Activated T-helper 2 cell treated with anti-CD3 and anti-CD28 coated beads, Interferon-gamma antibody, Interleukin-2, Interleukin-4, amounts not matched to agents 10 μg/mL and 5 μg/mL and 100 μg/mL, durations not matched to agents 14 hours and 24 hours and 36 hours (primary cell): ENCODE measurements at places on chromosomes 1 and 21. TPM values are rescaled to one million over a fixed set of nuclear protein-coding genes. Genes with fewer than 3 reads are reported as not detected.

The PCBP3 gene
- total RNA-seq, result 6.9 and 8.2 TPM in 2 replicates

DNA sequence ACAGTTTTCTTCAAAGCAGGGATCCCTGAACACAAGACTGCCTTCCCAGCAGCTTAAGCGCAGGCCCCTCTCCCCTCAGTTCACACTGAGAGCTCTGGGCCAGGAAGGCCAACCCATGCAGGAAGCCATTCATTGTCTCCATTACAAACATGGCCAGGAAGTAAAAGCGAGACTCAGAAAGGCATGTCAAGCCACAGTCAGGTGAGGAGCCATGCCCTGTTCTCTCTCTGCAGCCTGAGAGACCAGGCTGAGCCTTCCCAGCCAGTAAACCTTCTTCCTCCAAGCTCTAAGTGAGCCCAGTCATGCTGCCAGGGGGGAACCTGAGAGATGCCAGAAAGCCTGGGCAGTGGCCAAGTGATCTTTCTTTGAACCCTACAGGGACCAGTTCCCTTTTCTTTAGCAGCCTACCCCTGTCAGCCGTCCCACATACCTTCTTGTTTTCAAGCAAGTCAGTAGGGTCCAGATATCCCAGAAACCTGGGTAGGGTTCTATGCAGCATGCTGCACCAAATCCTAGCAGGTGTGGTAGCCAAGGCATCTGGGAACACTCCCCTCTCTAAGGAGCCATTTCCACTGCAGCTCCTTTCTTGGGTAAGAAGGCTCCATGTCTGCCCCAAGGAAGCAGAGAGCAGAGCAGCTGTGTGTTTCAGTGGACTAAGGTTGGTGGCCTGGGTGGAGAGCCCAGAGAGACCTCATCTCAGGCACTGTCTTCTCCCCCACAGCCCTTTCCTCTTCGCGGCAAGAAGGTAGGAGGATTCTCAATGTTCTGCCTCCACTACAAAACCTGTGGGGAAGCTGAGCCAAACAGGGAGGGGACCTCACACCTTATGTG is 977 bp downstream of the TRAF3IP3 start:
- peak; percentile 32 for DNase-seq
- H3K36me3 ChIP-seq, result peaks cover 64% of the 10 kb centered on the region
- H3K4me1 ChIP-seq, result peaks cover 64% of the 10 kb centered on the region
- H3K27me3 ChIP-seq, result no peaks in the 10 kb centered on the region

- no peak for DNase-seq
- peak overlapping the region; percentile 77 for H3K27ac ChIP-seq
- H3K4me3 ChIP-seq, result no peak overlapping the region
These were observed 38.2 kb downstream of the ZBTB17 start for GRCh38 chr1:15937706-15938168.

- no peak overlapping the region for H3K4me3 ChIP-seq
- no peaks in the 10 kb centered on the region for H3K27me3 ChIP-seq
- no peak for DNase-seq
- peaks cover 22% of the 10 kb centered on the region for H3K4me1 ChIP-seq
- H3K36me3 ChIP-seq, result peaks cover 29% of the 10 kb centered on the region
These were observed 4.3 kb downstream of the PFKL start for GRCh38 chr21:44304011-44304616.

GRCh38 chr21:41929248-41929647 is 24.6 kb downstream of the C2CD2 start:
- H3K27me3 ChIP-seq, result no peaks in the 10 kb centered on the region
- DNase-seq, result no peak
- no peaks in the 10 kb centered on the region for H3K36me3 ChIP-seq
- H3K27ac ChIP-seq, result no peak overlapping the region

GRCh38 chr1:192767798-192768197 is 41.0 kb upstream of the RGS2 start:
- no peak for DNase-seq
- no peak overlapping the region for H3K27ac ChIP-seq
- no peaks in the 10 kb centered on the region for H3K36me3 ChIP-seq
- H3K4me1 ChIP-seq, result no peaks in the 10 kb centered on the region

DNA sequence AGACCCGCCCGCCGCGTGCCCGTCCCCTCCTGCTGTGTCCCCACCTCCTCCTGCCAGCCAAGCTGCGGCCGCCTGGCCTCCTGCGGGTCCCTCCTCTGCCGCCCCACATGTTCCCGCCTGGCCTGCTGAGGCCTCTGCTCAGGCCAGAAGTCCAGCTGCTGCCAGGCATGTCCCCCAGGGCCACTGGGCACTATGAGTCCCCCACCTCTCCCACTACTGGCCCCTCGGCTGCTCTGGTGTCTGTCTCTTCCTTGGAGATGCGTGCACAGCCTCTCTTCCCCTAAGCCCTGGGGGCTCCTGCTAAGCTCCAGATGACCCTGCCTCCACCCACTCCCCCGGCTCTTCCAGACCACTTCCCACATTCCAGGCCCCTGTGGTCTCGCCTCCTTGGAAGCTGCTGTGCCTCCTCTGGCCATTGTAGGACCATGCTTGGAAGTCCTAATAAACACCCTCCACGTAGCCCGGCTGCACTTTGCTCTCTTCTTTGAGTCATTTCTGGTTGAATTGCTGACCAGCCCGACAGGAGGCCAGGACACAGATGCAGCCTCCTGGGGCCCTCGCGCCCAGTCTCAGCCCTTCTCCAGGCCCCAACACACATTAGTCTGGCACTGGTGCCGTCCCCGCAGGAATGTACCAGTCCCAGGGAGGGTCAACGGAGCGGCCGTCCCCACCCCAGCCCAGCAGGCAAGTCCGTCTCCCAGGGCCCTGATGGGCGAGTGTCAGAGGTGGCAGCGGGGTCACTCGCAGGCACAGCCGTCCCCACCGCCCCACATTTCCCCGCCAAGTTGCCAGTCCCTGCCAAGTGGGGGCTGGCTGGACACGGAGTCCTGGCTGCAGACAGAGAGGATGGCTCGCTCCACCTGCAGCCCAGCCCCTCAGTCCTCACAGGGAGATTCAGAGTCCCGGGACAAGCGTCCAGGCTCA is 1.1 kb downstream of the KRTAP10-12 start:
- no peak overlapping the region for H3K27ac ChIP-seq
- H3K4me1 ChIP-seq, result no peaks in the 10 kb centered on the region
- no peaks in the 10 kb centered on the region for H3K36me3 ChIP-seq
- no peak overlapping the region for H3K4me3 ChIP-seq
- H3K27me3 ChIP-seq, result peaks cover 57% of the 10 kb centered on the region

The LRRC7 gene
- total RNA-seq, result not detected in 2 replicates

The BATF3 gene
- total RNA-seq, result 246 and 249 TPM in 2 replicates

DNA sequence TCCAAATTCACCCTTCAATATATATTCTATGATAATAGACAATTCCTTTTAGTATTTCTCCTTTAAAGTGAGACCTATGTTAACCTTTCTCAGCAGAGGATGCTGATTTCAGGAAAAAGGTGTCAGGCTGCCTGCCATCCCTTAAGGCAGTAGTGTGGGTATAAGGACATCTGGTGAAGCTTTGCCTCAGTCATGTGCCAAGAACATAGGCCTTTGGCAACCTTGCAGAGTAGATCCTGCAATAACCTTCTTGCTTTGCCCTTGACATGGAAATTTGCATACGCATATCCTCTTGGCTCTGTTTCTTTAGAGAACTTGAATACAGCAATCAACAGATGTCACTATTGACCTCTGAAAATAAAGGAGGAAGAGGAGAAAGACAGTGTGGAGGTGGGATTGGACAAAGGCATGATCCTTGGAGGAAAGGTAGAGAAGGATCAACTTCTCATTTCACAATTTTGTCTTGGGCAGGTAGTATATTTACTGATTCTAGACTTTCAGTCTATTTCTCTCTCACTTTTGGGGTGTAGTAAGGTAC is 21.1 kb upstream of the ZRANB2 start:
- no peaks in the 10 kb centered on the region for H3K36me3 ChIP-seq
- no peak for DNase-seq
- no peaks in the 10 kb centered on the region for H3K4me1 ChIP-seq
- H3K27ac ChIP-seq, result no peak overlapping the region
- no peaks in the 10 kb centered on the region for H3K27me3 ChIP-seq
- H3K4me3 ChIP-seq, result no peak overlapping the region

- H3K27me3 ChIP-seq, result no peaks in the 10 kb centered on the region
- no peaks in the 10 kb centered on the region for H3K36me3 ChIP-seq
- no peak overlapping the region for H3K27ac ChIP-seq
- no peak overlapping the region for H3K4me3 ChIP-seq
These were observed 1205.3 kb upstream of the ADGRL4 start for GRCh38 chr1:80211691-80212380.

DNA sequence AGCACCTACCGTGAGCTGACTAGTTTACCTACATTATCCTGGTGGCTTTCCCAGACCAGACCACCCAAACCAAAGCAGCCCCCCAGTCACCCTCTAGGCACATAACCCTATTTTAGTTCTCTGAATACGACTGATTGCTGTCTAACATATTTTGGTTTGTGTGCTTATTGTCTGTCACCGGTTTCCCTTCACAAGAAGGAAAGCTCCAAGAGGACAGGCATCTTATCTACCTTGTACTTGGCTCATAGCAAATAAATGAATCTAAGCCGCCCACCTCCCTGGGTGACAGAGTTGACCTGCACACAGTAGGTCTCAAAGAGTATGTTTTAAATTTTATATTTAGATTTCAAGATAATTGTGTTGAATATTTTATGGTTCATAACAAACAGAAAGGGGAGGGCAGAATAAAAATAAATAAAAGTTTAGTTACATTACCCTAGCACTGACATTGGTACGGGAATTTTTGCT is 904 bp upstream of the PRDX6 start:
- H3K4me1 ChIP-seq, result peaks cover 50% of the 10 kb centered on the region
- no peak for DNase-seq
- H3K36me3 ChIP-seq, result peaks cover 52% of the 10 kb centered on the region
- H3K4me3 ChIP-seq, result peak overlapping the region; percentile 90

The PPIAL4G gene
- 0.05 TPM in 1 of 2 replicates, not detected in the other for total RNA-seq

The TTC4 gene
- 36.6 and 38.2 TPM in 2 replicates for total RNA-seq

DNA sequence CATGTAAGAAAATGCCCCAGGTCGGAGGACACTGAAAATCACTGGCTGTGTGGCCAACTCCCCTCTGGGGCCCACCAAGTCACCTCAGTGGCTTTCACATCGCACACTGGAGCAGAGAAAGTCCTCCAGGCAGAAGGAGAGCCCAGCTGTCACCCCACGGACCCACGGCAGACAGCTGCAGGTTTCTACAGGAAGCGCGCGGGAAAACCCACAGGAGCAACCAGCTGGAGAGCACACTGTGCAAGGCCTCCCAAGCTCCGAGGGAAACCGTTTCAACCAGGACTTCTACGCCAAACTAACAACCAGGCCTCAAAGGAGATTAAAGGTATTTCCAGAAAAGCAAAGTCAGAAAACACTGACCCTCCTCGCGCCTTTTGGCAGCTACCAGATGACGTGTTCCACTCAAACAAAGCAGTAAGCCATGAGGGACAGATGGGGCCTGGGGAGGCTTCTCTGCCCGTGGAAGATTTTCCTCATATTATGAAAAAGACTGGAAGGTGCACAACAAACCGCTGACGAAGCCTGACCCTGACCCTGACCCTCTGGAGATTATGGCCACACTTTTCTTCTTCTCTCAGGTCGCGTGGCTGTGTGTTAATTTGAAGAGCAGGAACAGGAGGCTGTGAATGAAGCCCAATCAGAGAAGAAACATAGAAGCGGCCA is 21.0 kb downstream of the WDR4 start:
- DNase-seq, result no peak
- H3K4me3 ChIP-seq, result no peak overlapping the region
- peaks cover 71% of the 10 kb centered on the region for H3K36me3 ChIP-seq
- no peak overlapping the region for H3K27ac ChIP-seq
- H3K27me3 ChIP-seq, result no peaks in the 10 kb centered on the region

The PGBD5 gene
- not detected in 2 replicates for total RNA-seq

GRCh38 chr21:17146426-17146825 is 366.4 kb upstream of the CXADR start:
- no peaks in the 10 kb centered on the region for H3K4me1 ChIP-seq
- no peaks in the 10 kb centered on the region for H3K36me3 ChIP-seq
- no peaks in the 10 kb centered on the region for H3K27me3 ChIP-seq
- no peak overlapping the region for H3K4me3 ChIP-seq
- DNase-seq, result no peak
- H3K27ac ChIP-seq, result no peak overlapping the region

The KRTAP10-3 gene
- total RNA-seq, result not detected in 2 replicates

GRCh38 chr1:115980998-115981993 is 5.0 kb downstream of the SLC22A15 start:
- H3K36me3 ChIP-seq, result no peaks in the 10 kb centered on the region
- H3K27ac ChIP-seq, result no peak overlapping the region
- DNase-seq, result no peak
- no peak overlapping the region for H3K4me3 ChIP-seq

The HTR6 gene
- total RNA-seq, result not detected in 2 replicates

GRCh38 chr1:34364376-34364775 is 187.7 kb downstream of the C1orf94 start:
- H3K4me3 ChIP-seq, result no peak overlapping the region
- no peaks in the 10 kb centered on the region for H3K4me1 ChIP-seq
- no peak overlapping the region for H3K27ac ChIP-seq
- DNase-seq, result no peak
- no peaks in the 10 kb centered on the region for H3K36me3 ChIP-seq

- no peaks in the 10 kb centered on the region for H3K4me1 ChIP-seq
- DNase-seq, result peak; percentile 40
- H3K36me3 ChIP-seq, result no peaks in the 10 kb centered on the region
- no peak overlapping the region for H3K27ac ChIP-seq
- peaks cover 3% of the 10 kb centered on the region for H3K27me3 ChIP-seq
These were observed 71.0 kb downstream of the NFASC start for GRCh38 chr1:204941421-204942338.

The PRELP gene
- total RNA-seq, result not detected in 2 replicates

GRCh38 chr1:102593276-102593675 is 515.0 kb downstream of the COL11A1 start:
- no peaks in the 10 kb centered on the region for H3K4me1 ChIP-seq
- no peak overlapping the region for H3K4me3 ChIP-seq
- H3K27ac ChIP-seq, result no peak overlapping the region
- DNase-seq, result no peak
- H3K36me3 ChIP-seq, result no peaks in the 10 kb centered on the region

DNA sequence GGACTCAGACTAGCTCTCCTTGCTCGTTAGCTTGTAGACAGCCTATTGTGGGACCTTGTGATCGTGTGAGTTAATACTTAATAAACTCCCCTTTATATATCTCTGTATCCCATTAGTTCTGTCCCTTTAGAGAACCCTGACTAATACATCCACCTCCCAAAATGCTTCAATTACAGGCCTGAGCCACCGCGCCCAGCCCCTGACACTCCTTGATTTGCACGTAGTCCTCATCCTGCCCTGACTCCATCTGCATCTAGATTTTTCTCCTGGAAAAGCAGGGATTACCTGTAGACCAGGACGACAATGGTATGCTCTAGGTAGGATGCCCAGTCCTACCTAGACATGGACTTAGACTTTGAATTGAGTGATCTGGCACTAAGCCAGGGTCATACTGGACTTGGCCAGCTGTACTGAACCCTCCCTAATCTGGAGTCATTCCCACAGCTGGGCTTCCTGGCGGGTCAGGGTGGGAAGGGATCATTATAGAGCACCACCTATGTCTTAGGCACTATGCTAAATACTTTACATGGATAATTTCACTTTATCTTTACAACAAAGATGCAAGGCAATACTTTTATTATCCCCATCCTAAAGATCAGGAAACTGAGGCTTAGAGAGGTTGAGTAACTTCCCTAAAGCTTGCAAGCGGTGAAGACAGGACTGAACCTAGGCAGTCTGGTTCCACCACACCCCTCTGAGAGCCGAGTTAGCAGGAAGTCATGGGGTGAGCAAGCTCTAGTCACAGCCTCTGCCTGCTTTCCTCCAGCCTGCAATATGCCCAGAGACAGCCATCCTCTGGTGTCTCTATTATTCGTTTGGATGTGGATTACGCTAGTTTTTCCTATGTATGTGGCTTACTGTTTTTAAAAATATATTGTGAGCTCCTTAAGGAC is 89.4 kb downstream of the DTL start:
- no peak overlapping the region for H3K4me3 ChIP-seq
- no peak for DNase-seq
- H3K4me1 ChIP-seq, result peaks cover 27% of the 10 kb centered on the region
- H3K36me3 ChIP-seq, result peaks cover 34% of the 10 kb centered on the region
- no peaks in the 10 kb centered on the region for H3K27me3 ChIP-seq

The DCLRE1B gene
- total RNA-seq, result 18.8 and 20.8 TPM in 2 replicates
